Activated T-helper 1 cell treated with anti-CD3 and anti-CD28 coated beads, Interleukin-2, amount 50 U/mL, for 16 hours (primary cell): ENCODE measurements at places on chromosomes 12 and 14.

DNA sequence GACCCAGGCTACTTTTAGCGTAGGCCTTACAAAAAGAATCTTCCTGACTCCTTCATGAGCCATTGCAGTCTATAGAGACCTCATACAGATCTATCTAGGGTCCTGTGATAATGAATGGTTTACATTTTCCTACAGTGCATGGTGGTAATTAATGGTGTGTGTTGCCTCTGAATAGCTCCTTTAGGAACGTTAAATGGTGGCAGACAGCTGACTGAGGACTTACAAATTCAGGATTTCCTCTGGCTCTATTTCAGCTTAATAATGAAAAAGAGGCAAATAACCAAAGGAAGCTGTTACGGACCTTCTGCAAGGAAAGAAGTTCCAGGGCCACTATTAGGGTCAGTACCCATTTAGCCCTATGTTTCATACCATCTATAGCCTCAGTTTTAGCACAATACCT, 5.1 kb downstream of the IKBIP start:
- no peak for DNase-seq

GRCh38 chr14:71371711-71372396, 464.6 kb downstream of the PCNX1 start:
- no peak for DNase-seq

- DNase-seq, result no peak
Measured at GRCh38 chr14:76012354-76012753, 26.8 kb downstream of the IFT43 start.

DNA sequence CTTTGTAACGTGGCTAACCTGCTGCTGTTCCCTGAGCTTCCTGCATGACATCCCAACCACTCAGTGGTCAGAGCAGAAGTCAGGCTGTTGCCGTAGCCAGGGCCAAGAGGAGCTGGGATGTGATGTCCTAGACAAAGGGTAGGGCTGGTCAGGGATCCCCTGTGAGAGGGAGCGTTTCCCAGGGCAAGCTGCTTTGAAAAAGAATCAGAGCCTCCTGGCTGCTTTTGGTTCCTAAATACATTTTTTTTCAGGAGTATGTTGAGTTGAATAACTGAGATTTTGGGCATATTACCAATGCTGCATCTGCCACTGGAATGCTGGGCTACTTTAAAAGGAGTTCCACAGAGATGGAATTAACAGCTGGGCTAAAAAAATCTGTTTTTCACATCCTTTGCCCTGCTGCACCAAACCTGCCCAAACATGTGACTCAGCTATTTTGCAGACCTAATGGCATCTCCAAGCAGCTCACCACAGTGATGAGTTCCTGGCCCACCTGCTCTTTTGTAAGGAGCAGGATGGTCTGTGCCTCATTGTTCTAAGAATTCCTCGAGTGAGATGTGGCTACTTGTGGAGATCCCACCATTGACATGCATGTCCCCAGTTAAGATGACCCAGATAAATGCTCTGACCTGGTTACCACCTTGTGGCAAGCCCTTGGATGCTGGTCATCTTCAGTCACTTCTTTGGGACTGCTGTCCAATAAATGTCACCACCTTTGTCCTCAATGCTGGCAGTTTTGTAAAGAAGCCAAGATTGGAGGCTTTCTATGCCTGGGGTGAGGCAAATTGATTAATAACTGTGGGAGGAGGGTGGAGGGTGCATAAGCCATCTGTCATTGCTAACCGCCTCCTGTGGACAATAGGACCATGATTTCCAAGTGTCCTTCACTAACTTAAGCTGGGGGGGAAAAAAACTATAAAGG, 24.1 kb downstream of the ANKRD13A start:
- DNase-seq, result no peak

GRCh38 chr12:69046920-69047319, 113.9 kb upstream of the CPM start:
- DNase-seq, result no peak

DNA sequence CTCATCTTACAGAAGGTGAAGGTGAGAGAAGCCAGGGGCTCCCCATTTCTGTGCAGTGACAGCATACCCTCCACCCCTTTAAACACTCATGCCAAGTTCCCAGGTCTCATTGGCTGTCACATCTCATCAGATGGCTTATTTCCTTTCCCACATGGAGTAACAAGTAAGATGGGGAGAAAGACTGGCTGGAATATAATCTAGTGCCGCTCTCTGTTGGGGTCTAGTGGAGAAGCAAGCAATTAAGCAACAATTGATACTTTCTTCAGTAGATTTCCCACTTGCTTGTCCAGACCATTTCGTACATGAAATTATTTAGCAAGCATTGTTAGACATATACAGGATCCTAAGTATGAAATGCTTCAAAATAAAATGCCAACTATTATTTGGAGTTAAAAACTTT, 92.2 kb downstream of the SLC5A8 start:
- no peak for DNase-seq

DNA sequence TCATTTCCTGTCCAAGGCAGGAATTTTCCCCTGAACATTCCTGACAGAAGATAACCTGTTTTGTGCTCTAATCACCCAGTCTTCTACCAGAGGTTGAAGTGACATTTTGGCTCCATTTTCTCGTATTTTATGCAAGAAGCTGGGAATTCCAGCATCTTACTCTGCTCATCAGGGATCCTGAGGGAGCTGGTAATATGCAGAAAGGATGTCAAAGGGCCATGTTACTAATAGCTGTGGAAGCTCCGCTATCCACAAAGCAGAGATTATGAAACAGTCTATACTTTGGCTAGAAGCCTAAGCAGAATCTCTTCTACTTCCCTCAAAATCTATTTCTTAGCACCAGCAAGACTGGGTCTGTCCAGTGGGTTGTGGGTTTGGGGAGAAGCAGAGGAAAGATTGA, 613.0 kb downstream of the DIO2 start:
- DNase-seq, result no peak

GRCh38 chr14:90511252-90511651, 114.4 kb downstream of the CALM1 start:
- no peak for DNase-seq

- no peak for DNase-seq
Measured at GRCh38 chr12:28265435-28266042, 75.3 kb downstream of the CCDC91 start.

DNA sequence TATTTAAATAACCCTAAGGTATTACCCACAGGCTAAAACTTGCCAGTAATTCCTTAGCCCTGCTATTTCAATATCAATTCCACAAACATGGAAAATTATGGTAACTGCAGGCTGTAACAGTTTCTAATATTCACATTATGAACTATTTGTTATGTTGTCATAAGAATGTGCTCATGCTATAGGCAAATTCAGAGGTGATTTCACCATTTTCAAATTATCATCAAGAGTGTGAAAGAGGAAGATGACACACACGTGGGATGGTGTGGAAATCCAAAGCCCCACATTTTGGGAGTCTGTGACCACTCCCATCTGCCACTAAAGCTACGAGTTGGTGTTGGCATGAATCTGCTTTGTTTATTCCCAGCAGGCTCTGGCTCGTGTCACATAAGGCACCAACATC, 5.9 kb upstream of the MYO1A start:
- no peak for DNase-seq

- no peak for DNase-seq
Measured at GRCh38 chr14:36408388-36408787, 88.0 kb upstream of the MBIP start.

GRCh38 chr14:65738339-65738738, 325.8 kb downstream of the FUT8 start:
- no peak for DNase-seq

- DNase-seq, result no peak
Measured at GRCh38 chr12:57777911-57778310, 4.7 kb upstream of the TSFM start.

DNA sequence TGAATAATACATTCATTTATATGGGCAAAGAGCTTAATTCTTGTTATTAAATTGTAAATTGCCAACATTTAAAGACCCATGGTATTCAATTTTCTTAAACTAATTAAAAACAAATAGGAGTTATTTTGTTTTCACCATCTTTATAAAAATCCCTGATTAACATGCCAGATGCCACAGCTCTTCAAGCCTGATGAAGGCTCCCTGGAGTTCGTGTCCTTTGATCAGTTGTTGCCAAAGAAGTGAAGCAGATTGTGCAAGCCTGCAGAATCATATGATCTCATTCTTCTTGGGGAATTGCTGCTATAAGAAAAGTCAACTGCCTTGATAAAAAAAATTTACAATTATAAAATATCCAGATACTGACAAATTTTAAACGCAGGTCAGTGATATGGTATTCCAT, 288.3 kb upstream of the PPFIA2 start:
- DNase-seq, result no peak

- DNase-seq, result no peak
Measured at GRCh38 chr14:100586153-100586402, 1.1 kb downstream of the BEGAIN start.
